ENCODE measurements at places on chromosomes 12 and 14. TPM values are rescaled to one million over a fixed set of nuclear protein-coding genes. Genes with fewer than 3 reads are reported as not detected.

GRCh38 chr12:68189821-68190242 is 30.3 kb upstream of the IFNG start:
- no peak for DNase-seq

- no peak for DNase-seq
These were observed 26.3 kb downstream of the PDE6H start for GRCh38 chr12:14999021-14999694.

Gene SFSWAP
- total RNA-seq: 48.6 TPM

GRCh38 chr14:47674543-47675465 is 601 bp downstream of the MDGA2 start:
- no peak for DNase-seq

DNA sequence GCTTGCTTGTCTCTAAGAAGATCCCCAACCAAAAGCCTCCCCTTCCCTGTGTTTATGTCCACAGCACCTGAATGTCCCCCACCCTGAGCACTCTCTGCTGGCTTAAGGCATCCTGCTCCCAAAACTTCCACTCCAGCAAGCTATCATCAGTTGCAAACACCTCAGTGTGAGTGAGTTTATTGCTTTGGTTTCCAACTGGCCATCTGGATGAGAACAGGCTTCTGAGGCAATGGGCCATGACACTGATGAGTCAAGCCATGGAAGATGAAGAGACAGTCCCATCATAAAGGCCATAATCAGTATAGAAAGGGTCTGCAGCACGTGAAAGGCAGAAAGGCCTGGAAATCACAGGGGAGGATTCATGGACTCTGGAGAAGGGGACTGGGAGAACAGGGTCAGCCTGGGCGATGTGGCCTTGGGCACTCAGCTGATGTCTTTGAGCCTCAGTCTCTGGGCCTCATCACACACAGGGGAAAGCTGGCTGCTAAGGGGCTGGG is 12.8 kb downstream of the CMKLR1 start:
- no peak for DNase-seq

DNA sequence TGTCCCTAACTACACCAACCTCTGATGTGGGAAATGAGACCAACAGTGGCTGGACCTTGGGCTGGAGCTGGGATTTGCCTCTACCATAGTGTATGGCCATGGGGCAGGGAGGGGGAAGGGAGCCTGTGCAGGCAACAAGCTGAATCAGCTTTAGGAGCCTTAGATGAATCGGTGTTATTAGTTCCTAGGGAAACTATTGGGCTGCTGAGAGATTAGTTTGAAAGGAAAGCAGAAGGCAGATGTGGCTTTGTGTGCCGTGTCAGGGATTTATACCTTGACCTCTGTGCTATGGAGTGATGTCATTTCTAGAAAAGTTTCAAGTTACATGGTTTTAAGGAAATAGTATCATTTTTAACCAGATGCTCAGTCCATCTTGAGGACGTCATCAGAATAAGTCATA is 19.5 kb upstream of the GAS2L3 start:
- no peak for DNase-seq

Gene CPNE6
- total RNA-seq: 0.13 TPM

DNA sequence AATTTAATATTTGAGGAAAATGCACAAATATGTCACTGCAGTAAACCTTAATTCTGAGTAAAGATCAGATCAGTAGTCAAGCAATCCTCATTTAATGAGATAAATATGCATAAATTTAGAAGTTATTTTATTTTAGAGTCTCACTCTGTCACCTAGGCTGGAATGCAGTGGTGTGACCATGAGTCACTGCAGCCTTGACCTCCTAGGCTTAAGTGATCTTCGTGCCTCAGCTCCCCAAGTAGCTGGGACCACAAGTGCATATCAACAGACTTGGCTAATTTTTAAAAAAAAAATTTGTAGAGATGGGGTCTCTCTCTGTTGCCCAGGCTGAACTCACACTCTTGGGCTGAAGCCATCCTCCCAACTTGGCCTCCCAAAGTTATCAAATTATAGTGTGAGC is 41.3 kb downstream of the LMO3 start:
- no peak for DNase-seq

DNA sequence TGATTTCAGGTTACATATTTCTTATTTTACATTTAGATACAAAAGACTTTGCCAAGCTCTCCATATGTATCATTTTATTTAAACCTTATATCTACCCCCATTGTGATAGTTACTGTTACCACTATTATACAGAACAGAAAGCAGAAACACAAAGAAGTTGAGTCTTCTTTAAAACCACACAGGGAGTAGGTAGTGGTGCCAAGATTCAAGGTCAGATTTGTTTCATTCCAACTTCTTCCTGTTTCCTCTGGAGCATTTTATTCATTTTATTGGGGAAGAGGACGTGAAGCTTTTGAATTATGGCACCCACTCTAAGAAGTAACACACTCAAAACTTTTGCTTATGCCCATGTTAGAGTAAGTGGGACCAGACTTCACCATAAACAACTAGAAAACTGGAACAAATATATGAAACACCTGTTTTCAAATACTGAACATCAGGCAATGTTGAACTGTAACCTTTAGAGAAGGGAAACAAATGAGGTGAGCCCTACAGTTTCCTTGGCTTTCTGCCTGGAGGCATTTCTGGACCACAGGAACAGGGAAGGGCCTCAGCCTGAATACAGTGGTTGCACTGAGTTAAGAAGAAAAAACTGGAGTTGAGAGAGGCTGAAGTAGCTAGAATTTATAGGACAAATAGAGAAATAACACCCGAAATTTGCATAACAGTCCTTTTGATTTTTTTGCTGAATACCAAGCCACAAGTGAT is 160.4 kb upstream of the SSTR1 start:
- DNase-seq: no peak

Gene HCAR1
- total RNA-seq: 0.05 TPM

Gene KRT85
- not detected for total RNA-seq

DNA sequence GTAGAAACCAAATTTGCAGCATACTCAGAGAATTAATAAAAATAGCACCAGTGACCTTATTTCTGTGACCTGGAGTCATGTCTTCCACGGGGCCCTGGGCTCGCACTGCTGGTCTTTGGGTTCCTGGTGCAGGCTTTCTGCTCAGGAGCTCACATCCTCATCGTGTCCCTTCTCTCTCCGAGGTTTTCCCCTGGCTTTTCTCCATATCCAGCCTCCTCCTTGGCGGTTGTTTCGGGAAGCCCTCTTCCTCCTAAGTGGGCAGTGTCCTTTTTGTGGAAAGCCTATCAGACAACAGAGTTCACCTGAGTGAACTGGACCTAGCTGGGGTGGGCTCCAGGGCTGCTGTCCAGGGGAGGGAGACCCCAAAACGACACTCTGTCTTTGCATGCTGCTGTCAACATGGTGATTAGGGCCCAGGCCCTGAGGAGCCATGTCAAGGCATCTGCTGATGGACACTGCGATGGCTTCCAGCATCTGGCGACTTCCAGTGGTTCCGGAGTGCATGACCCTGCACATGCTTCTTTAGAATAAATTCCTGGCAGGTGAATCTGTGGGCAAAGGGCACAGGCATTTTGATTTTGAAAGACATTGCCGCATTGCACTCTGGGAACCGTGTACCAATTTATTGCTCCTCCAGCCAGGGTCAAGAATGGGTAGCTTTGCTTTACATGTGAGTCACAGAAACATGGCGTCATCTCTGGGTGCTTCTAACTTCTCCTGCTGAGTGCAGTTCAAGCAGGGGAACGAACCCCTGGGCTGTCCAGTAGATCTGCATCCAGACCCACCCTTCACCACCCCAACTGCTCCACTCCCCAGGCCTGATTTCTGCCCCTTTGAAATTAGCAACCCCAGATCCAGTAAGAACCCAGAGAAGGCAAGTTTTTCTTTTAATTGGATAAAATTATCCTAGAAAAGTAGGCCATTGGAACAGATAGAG is 136.8 kb downstream of the ADGRD1 start:
- no peak for DNase-seq

Measured in GM12878 (cell line).